ENCODE measurements at places on chromosomes 3 and 15. TPM values are rescaled to one million over a fixed set of nuclear protein-coding genes. Genes with fewer than 3 reads are reported as not detected.

TP63 gene
- total RNA-seq, result 1.6 TPM

ATP13A5 gene
- total RNA-seq, result 0.29 TPM

ACKR4 gene
- total RNA-seq, result not detected

MINAR1 gene
- 1.9 TPM for total RNA-seq

SELENOK gene
- total RNA-seq, result 40.2 TPM

CMTM8 gene
- total RNA-seq, result 33.8 TPM

FAM43A gene
- total RNA-seq, result 0.12 TPM

TNFAIP8L3 gene
- total RNA-seq, result 0.27 TPM

MME gene
- total RNA-seq, result 0.93 TPM

MUC20 gene
- total RNA-seq, result 5.0 TPM

CD96 gene
- not detected for total RNA-seq

ADGRG7 gene
- 1.4 TPM for total RNA-seq

ADAMTS17 gene
- 4.7 TPM for total RNA-seq

EBLN2 gene
- 14.9 TPM for total RNA-seq

LRRC15 gene
- total RNA-seq, result not detected

TMCO5A gene
- not detected for total RNA-seq

GPR156 gene
- total RNA-seq, result 0.41 TPM

PYDC2 gene
- total RNA-seq, result not detected

RAF1 gene
- total RNA-seq, result 139 TPM

MST1R gene
- total RNA-seq, result 6.5 TPM

CEP63 gene
- total RNA-seq, result 25.7 TPM

MYO5C gene
- total RNA-seq, result 63.9 TPM

MUC4 gene
- total RNA-seq, result 0.44 TPM

SLC38A3 gene
- total RNA-seq, result 44.7 TPM

SPINK8 gene
- total RNA-seq, result not detected

CADPS gene
- total RNA-seq, result 149 TPM

HDC gene
- total RNA-seq, result not detected

All from progenitor cell of endocrine pancreas (in vitro differentiated cells).